ENCODE measurements at places on chromosomes 2 and 18.

DNA sequence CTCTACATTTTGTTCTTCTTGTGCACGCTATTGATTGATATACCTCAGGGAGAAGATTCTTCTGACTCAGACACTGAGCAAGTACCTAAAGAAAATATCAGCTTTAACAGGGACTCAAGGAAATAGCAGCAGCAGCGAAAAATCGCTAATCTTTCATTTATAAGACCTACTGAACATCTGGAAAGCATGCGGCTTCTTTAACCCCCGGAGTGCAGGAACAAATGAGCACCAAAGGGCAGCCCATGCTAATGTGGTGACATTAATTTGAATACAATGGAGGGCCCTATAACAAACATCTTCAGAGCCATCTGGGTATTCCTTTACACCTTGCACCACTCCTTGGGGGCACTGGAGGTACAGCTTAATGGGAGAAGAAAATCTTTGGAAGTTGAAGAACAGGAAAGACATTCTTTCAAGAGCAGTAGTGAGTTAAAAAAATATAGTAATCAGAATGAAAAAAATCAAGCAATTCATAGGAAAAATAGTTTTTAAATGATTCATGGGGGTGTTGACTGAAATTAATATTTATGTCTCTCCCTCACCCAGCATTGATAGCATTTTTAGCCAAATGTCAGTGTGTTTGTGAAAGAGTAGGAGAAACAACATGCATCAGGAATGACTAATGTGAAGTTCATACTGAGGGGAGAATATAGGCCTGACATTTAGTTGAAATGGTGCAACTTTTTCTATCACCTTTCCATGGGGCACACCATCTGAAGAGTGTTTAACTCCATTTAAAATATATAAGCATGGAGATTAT lies 281.7 kb downstream of the HRH4 start:
- DNase-seq, result no peak

GRCh38 chr18:3263132-3263700 lies 1.3 kb downstream of the MYL12B start:
- DNase-seq, result no peak

GRCh38 chr18:9428862-9429661 lies 46.3 kb upstream of the RALBP1 start:
- no peak for DNase-seq

DNA sequence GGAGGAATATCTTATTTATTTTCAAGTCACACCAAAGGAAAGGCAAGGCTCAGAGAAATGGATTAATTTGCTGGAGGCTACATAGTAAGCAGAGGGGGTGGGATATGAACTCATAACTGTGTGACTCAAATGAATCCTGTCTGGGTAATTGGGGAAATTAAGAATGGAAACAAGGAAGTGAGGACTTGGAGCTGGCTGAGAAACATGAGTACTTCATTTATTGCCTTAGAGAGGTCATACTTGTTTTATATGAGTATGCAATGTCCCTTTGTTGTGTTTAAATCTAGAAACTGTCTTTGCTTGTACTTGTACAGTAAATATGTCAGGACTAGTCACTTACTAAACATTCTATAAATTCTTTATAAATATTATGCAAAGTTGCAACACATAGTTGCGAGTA lies 2166.7 kb upstream of the PIK3C3 start:
- no peak for DNase-seq

DNA sequence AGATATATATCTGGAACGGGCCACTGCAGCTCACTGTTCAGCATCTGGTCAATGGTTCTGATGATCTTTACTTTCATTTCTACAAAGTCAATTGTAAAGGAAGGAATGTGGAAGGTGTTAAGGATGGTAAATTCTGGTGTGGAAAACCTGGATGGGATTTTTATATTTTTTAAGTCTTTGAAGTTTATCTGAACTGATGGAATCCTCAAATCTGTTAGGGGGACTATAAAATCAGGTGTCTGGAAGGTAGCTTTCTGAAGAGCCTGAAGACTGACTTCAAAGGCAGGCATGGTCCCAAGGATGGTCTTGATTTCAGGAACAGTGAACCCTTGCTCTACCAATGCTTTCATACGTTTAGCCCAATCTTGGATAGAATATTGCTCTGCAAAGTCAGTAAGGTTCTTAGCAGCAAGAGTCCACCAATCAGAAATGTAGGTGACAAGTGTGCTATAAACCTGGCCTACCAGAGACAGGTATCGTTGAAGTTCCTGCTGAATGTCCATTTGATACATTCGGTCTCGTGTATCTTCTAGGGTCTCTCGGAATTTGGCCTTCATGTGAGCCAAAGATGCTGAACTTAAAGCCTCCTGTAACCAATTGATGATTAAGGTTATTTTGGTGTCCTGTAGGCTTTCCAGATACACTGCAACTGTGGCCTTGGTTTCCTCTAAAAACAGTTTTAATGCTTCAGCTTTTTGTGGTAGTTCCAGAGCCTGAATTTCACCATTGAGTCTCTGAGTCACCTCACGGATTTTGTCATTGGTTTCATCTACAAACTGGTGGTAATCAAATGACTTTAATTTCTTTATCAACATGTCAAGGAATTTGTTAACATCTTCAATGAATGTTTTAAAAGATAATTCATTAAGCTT lies 34.8 kb downstream of the APOB start:
- no peak for DNase-seq

DNA sequence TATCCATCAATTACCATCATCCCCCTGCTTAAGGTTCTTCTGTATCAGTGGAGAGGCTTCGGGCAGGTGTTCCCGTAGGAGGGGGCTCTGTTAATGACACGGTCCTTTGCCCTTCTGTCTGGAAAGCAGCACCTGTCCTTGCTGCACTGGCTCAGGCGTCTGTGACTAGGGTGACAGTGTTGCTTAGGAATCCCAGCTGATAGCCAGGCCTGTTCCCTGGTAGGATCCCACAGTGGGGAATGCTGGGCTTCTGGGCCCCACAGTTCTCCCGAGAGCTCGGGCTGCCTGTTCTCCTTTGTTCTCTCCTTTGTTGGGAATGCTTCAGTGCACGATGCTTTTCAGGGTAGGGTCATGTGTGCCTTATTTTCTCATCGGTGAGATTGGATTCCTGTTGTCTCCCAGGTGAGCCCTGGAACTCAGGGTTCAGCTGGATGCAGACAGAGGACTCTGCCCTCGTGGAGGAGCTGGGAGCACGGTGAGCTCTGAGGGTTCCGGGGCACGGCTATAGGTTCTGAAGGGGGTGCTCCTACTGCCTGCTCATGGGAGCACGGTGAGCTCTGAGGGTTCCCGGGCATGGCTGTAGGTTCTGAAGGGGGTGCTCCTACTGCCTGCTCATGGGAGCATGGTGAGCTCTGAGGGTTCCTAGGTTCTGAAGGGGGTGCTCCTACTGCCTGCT lies 9.6 kb downstream of the SNTG2 start:
- no peak for DNase-seq

DNA sequence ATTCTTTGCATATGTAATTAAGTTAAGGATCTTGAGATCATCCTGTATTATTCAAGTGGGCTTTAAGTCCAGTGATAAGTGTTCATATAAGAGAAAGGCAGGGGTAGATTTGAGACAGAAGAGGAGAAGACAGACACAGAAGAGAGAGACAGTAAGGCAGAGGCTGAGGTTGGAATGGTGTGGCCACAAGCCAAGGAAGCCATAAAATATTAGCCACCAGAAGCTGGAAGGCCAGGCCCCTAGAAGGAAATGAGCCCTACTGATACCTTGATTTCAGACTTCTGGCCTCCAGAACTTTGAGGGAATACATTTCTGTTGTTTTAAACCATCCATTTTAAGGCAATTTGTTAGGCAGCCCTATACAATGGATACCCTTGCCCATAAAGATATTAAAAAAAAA lies 66.9 kb upstream of the DLX2 start:
- no peak for DNase-seq

GRCh38 chr2:15307526-15307925 lies 253.6 kb downstream of the NBAS start:
- no peak for DNase-seq

- no peak for DNase-seq
Measured at GRCh38 chr2:208350610-208351009, 56.0 kb upstream of the PTH2R start.

- DNase-seq, result no peak
Measured at GRCh38 chr2:209086761-209087160, 337.1 kb upstream of the MAP2 start.

GRCh38 chr18:36153203-36153602 lies 23.5 kb downstream of the ELP2 start:
- DNase-seq, result no peak

GRCh38 chr2:158969715-158970240 lies 1.3 kb downstream of the TANC1 start:
- DNase-seq, result peak; percentile 43

GRCh38 chr2:208496129-208496528 lies 89.5 kb downstream of the PTH2R start:
- no peak for DNase-seq

DNA sequence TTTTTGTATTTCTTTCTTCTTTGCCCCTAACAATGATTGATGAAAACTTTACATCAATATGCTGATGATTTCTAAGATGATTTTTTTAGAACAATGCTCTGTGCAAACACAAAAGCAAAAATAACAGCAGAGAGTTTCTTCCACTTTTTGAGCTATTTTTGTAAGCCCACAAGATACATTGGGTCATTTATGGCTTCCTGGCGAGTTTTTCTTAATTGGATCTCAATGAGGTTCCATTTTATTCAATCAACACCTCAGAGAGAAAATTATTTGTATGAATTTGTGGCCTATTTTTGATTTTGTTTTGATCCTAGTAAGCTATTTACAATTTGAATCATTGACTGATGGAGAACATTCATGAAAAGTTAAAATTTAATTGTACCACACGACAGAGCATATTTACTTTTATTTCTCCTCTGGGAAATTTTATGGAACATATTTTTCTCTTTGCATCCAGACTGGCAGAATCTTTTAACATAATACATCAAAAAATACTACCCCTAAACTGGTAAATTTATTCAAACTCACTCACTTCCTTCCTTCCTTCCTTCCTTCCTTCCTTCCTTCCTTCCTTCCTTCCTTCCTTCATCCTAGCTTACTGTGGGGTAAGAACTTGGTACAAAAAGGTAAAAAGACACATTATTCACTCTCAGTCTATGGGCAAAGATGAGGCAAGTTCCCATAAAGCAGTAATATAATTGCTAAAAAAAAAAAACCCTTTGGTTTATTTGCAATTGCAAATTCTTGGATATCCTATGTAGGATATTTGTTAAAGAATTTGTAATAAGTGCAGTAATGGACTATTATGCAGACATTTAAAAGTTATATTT lies 710.4 kb downstream of the SLC4A3 start:
- DNase-seq, result no peak

DNA sequence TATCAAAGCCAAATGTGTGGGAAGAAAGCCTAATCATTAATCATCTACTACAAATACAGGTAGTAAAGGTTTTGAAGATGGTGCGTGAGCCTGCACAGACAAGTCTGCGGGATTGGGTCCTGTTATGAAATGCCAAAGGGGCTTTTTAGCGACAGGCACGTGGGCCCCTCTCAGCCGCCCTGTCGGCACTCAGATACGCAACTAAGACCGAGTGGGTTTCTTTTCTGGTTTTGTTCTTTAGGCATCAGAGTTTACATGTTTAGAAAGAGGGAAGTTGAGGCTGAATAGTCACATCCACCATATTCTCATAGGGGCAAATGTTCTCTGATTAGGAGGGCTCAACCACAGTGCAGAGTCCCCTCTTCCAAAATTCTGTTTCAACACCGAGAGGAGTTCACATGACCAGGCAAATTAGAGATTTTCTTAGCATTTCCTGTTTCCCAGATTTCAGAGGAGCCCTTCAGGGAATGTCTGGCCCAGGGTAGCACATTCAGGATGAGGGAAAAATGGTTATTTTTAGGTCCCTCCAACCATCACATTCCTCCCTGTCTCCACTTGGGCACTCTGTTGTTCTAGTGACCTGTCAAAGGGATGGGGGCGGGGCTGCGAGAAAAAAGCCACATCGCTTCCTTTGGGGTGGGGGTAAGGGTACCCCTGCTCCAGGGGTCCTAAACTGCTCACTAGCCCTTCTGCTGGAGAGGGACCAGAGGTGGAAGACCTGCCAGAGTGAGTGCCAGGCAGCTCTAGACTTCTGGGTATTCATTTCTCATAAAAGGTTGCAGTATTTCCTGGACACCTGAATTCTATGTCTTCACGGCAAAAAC lies 159.2 kb downstream of the BCL2 start:
- no peak for DNase-seq

DNA sequence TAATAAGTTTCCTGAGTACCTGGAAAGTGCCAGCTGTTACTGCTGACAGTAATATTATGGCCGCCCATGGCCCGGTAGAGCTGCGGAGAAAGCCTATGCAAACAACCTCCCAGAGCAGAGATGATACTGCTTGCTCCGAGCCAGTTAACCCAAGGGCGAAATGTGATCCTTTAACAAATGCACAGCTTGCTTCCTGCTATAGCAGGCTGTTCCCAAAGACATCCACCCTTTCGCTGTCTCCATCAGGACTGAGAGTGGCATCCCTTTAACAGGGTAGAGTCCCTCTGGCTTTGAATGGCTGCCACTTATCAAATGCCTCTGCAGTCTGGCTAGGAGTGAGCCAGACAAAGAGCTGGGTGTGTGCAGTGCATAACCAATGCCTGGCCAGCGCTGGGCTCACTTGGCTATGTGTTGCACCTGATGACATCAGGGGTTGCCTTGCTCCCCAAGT lies 69.7 kb upstream of the DAPL1 start:
- peak; percentile 86 for DNase-seq

DNA sequence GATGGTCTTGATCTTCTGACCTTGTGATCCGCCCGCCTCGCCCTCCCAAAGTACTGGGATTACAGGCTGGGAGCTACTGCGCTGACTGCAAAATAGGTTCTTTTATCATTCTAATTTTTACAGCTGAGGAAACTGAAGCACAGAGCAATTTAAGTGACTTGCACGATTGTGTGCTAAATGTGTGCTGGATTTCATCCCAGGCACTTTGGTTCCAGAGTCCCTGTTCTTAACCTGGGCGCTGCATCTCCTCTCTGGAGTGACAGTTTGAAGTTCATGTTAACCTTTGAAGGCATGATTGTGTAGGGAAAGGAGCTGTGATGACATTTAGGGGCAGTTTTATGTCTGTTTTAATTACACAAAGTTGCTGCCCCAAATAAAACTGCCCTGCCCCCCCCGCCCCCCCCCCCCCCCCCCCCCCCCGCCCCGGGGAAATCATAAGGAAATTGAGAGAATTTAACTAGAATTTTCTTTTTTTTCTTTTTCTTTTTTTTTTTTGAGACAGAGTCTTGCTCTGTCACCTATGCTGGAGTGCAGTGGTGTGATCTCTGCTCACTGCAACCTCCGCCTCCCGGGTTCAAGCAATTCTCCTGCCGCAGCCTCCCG lies 5.6 kb downstream of the ACSL3 start:
- DNase-seq, result no peak

GRCh38 chr2:1283020-1283801 lies 130.1 kb upstream of the TPO start:
- no peak for DNase-seq
